ENCODE measurements at places on chromosomes 5 and 9.

DNA sequence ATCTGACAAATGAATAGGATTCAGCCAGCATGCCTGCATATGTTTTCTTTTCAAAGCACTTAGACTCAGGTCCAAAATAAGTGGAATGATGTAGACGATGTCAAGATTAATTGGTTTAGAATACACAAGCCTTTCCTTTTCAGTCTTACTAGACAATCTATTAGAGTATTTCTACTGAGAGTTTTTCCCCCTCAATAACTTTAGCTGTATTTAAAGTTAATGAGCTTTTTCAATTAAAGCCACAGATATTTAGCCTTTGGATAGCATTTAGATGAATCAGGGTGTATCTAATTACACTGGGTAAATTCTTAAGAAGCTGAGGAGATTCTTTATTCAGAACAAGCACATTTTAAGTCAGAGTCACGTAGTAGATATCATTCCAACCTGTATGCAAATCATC is 198.7 kb upstream of the MPDZ start:
- no peak for DNase-seq

GRCh38 chr5:1029945-1030625 is 21.5 kb downstream of the NKD2 start:
- DNase-seq, result no peak

DNA sequence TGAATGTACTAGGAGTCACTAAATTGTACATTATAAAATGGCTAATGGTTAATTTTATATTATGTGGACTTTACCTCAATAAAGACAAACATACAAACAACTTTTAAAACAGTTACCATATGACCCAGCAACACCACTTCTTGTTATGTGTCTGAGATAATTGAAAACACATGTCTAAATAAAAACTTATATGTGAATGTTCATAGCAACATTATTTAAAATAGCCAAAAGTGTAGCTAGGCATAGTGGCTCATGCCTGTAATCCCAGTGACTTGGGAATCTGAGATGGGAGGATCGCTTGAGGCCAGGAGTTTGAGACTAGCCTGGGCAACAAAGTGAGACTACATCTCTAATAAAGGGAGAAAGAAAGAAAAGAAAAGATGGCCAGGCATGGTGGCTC is 22.9 kb downstream of the SLC35A4 start:
- no peak for DNase-seq

GRCh38 chr5:66072031-66072430 is 72.1 kb upstream of the SREK1 start:
- no peak for DNase-seq

GRCh38 chr5:100646011-100646410 is 110.8 kb downstream of the FAM174A start:
- no peak for DNase-seq

DNA sequence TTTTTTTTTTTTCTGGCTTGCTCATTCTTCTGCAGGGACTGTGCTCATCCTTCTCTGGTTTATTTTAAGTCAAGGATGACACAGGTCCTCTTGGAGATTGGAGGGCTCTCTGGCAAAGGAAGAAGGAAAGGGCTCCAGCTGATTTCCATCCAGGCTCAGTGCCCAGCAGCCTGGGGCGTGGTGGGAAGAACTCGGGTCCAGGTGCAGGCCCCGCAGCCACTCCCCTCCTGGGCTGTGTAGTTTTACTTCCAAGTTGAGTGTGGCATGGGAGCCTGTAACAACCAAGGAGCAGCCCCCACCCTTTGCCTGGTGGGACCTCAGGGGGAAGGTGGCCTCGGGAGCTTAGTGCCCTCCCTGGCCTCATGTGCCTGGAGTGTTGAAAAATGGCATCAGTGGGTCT is 58.9 kb downstream of the ANKRD33B start:
- DNase-seq, result no peak

DNA sequence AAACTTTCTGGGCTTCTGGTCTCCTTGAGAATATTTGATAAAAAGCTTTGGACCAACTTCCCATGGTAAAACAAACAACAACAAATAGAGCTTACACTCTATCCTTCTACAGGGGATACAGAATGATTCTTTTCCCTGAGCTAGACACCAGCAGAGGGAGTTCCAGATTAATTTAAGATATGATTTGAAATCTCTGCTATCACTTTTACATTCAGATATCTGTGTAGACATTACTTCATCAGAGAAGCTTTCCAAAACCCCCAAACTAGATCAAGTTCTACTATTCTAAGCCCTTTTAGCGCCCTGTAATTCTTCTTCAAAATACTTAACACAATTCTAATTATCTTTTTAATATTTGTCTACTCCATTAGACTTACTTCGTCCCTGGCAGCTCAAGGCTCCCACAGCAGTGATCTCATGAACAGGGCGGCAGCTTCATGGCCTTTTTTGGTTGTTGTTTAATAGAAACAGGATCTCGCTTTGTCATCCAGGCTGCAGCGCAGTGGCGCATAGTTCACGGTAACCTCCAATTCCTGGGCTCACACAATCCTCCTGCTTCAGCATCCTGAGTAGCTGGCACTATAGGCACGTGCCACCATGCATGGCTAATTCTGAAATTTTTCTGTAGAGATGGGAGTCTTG is 955 bp upstream of the GALNT12 start:
- DNase-seq, result no peak

DNA sequence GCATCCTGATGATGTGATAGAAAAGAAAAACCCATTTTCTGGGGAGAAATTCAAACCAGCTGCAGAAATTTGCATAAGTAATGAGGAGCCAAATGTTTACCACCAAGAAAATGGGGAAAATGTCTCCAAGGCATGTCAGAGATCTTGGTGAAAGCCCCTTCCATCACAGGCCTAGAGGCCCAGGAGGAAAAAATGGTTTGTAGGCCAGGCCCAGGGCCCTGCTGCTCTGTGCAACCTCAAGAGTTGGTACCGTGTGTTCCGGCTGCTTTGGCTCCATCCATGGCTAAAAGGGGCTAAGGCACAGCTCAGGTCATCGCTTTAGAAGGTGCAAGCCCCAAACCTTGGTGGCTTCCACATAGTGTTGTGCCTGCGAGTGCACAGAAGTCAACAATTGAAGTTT is 543.1 kb downstream of the ZNF608 start:
- DNase-seq, result no peak

- no peak for DNase-seq
Measured at GRCh38 chr9:12698266-12698665, 5.1 kb downstream of the TYRP1 start.

- DNase-seq, result no peak
Measured at GRCh38 chr5:36728697-36729543, 122.5 kb downstream of the SLC1A3 start.

DNA sequence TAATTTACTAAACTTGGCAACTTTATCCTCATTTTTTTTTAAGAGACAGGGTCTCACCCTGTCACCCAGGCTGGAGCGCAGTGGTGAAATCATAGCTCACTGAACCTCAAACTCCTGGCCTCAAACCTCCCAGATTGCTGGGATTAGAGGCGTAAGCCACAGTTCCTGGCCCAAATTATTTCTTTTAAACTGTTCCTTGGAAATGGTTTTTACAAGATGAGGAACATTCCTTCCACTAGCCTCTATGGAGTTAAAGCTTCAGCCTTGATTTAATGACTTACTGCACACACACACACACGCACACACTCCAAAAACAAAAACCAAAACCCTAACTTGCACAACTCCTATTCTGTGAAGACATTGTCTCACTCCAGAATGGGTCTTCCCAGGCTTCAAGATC is 77.2 kb upstream of the TARS1 start:
- DNase-seq, result no peak

GRCh38 chr5:68460147-68460798 is 244.7 kb downstream of the PIK3R1 start:
- DNase-seq, result peak; percentile 16

DNA sequence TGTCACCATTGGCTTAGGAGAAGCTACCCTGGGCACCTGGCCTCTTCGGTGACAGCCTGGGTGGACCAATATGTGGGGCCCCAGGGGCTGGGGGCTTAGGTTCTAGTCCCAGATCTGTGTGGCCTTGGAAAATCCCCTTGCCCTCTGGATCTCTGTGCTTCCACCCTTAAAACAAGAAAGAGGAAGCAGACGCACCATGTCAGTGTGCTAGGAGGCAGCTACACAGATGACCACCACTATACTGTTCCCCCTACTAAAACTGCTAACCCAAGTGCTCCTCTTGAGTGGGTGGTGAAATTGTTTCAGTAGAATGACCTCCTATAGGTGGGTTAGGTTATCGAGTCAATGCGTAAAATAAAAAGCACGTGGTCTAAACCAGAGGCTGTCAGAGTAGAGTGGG is 31.0 kb downstream of the AFAP1L1 start:
- no peak for DNase-seq

- DNase-seq, result no peak
Measured at GRCh38 chr5:55231029-55231918, 2.1 kb downstream of the CCNO start.

GRCh38 chr5:40266952-40267351 is 412.8 kb upstream of the PTGER4 start:
- no peak for DNase-seq

GRCh38 chr9:38200431-38200830 is 131.4 kb upstream of the SHB start:
- no peak for DNase-seq

DNA sequence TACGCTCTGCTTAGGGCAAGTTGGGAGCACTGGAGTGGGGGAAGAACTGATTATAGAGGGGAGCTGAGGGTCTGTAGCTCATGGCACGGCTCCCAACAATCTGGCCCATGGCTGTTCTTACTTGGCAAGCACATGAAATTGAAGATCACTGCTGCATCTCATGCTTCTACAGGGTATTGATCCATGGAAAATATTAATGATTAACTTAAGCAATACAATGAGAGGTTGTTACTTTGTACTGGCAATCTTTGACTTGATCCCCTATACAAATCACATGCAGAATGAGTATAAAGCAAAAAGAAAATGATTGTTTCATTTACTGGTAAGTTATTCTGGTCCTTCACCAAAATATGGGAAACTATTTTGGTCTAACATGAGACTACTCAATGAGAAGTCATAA is 481.1 kb downstream of the PDE4D start:
- DNase-seq, result no peak

DNA sequence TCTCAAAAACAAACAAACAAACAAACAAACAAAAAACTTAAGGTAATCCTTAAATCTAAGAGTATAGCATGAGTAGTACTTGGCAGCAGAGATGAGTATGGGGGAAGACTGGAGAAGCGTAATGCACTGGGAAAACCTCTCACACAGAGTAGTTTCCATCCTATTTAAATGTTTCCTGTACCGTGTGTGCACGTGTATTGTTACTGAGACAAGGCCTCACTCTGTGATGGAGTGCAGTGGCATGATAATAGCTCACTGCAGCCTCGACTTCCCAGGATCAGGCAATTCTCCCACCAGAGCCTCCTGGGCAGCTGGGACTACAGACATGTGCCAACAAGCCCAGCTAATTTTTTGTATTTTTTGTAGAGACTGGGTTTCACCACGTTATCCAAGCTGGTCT is 2.9 kb downstream of the UIMC1 start:
- no peak for DNase-seq

- no peak for DNase-seq
Measured at GRCh38 chr5:53333160-53333559, 147.3 kb upstream of the FST start.

DNA sequence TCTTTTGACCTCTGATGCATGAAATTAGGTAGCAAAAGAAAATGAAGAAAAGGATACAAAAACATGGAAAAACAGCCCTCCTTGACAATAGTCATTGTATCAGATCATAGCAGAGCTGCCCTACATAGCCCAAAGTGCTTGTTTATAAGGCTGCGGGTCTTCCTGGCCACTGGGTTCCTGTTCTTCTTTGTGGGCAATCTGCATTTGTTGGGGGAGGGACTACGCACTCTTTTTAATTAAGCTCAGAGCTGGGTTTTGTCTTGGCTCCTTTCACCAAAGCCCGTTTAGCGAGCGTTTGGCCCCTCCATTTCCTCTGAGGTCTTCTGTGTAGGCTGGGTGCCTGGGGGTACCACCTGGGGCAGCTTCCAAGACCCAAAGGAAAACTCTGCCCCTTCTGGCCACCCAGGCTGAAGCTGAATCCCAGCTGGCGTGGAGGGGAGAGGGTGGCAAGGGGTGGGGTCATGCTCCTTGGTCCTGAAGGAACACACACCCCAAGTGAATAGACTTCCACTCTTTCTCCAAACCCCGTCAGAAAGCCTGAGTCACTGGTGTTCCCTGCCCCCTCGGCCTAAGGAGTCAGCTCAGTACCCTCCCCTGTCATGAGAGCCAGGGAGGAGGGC is 6.5 kb upstream of the PAX5 start:
- DNase-seq, result no peak

DNA sequence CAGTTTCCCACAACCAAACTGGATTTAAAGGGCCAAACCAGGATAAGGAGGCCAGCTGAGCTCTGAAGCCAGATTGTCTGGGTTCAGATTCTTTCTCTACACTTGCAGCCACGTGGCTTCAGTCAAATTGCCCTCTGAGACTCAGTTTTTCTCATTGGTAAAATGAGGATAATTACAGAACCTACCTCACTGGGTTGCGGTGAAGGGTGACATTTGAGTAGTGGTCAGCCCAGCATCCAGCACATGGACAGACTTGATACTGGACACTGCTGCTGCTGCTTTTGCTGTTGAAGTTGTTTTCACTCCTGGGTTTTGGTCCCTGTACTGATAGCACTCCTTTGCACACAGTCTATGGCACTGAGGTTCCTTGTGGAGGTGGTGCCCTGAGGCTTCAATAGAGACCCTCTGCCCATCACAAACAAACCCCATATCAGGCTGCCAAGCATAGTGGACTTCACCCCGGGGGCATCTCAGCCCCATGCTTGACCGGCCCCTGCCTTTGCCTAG is 25.7 kb upstream of the CDKN2AIPNL start:
- DNase-seq, result no peak

- no peak for DNase-seq
Measured at GRCh38 chr9:35730486-35730854, 1.5 kb downstream of the TLN1 start.

DNA sequence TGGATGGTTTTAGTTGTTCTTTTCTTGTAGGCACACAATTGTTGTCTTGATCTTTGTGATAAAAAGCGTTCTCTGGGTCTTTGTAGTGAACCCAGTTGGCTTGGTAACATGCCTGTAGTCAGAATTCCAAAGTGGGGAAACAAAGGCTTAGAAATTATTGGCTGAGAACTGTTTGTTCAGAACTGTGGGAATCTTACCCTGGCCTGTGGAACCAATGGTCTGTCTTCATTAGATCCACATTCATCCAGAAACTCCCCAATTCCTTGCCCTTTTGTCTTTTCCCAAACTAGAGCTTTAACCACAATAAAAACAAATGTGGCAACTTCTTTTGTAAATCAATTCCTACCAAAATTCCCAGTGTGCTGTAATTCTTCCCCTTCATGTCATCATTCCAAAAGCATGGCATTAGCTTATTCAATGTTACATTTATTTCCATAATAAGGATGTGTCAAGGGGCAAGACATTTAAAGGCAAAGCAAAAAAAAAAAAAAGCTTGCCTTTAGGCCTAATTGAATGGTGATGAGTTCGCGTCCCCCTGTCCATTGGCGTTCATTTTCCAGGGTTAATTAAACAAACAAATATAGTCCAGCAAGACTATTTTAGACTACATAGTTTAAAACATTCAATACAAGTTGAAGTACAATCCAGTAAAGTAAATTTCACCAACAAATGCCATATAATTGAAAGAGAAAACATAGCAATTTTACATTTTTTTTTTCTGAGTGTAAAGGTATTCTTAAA is 249.8 kb upstream of the ZNF608 start:
- DNase-seq, result no peak

All from stimulated activated CD4-positive, alpha-beta T cell treated with anti-CD3 and anti-CD28 coated beads, Interleukin-1b, Interleukin-23, amount 100 ng/mL, for 1 hour (primary cell).